Activated CD4-positive, CD25-positive, alpha-beta regulatory T cell (primary cell): ENCODE measurements at places on chromosomes 6 and 20.

DNA sequence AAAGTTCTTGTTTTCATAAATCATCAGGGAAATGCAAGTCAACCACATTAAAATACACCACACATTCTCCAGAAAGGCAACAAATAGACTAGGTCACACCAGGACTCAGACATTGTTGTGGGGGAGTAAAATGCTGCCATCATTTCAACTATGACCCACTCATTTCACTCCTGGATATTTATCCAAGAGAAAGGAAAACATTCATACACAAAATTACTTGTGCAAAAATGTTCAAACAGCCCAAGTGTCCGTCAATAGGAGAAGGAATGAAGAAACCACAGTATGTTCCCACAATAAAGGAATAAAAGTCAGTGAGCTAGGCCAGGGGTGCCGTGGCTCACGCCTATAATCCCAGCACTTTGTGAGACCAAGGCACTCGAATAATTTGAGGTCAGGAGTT lies 81.5 kb upstream of the QKI start:
- DNase-seq: no peak

GRCh38 chr20:63466250-63466825 lies 6.1 kb downstream of the KCNQ2 start:
- DNase-seq: no peak

DNA sequence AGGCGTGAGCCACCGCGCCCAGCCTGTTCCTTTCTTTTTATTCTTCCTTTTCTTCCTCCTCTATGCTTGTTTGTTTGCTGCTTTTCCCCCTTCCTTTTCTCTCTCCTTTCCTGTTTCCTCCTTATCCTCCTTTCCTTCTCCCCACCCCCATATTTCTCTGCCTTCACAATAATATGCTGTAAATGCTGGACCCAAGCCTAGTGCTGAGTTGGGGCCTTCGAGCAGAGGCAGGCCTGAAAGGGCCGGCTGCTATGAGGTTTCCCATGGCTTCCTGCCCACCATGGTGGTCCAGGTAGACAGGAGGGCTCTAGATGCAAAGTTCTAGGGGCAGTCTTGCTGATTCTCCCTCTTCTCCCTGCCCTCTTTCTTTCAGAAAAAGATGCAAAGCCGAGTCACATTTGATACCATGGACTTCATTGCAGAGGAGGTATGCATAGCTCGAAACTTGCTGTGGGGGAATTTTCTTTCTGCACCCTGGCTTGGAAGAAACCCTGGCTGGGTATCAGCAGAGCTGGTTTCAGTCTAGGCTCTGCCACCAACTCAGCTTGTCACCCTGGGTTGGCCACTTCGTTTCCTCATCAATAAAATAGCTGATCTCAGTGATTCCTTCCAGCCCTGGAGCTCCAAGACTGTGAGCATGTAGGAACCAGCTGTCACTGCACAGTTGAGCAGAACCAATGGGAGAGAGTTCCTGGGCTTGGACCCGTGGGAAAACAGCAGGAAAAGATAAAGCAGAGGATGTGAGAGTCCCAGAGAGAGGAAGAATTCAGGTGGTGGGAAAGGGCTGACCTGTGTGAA lies 7.4 kb downstream of the CNBD2 start:
- DNase-seq: no peak

DNA sequence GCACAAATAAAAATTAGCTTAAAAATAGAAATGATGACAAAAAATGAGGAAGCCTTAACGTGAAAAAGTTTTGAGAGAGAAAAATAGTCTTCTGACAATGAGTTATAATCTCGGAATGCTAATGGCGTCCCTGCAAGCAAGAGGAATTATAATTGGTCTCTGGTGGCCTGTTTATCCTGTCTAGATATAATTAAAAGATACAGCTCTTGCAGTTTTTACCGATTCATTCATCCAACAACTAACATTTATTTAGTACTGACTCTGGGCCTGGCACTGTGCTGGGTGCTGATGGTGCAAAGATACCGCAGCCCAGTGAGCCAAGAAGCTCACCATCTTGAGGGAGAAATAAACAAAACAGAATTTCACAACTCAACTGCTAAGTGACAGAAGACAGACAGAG lies 31.6 kb upstream of the ANKRD60 start:
- DNase-seq: no peak

DNA sequence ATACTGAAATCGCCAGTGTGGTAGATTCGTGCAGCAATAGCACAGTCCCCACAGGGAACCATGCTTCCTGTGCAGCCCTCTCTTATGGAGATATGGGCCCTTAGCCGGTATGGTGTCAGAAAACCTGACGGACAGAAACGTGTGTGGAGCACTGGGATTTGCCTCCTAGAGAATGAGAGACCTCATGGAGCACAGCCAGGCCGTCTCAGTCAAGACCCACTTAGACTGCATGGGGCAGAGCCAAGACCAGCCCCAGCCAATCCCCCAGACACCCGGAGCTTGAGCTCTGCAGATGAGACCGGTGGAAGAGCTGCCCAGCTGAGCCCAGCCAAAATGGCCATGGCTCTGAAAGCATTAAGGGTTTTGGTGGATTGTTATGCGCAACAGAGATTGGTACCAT lies 163.7 kb downstream of the DLL1 start:
- DNase-seq: no peak
